ENCODE measurements at places on chromosomes 3 and 15.

DNA sequence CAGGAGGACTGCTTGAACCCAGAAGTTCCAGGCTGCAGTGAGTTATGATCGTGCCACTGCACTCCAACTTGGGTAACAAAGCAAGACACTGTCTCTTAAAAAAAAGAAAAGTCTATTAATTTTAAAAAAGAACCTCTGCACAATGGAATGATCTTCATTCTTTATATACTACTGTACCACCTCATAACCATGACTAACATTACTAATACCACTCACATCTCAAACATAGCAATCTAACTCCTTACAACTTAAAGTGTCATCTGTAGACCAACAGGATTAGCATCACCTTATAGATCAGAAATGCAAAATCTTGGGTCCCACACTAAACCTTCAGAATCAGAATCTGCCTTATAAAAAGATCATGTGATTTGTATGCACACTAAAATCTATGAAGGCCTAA, 48.8 kb upstream of the MAP4 start:
- H3K36me3 ChIP-seq = peaks cover 4% of the 10 kb centered on the region
- peak overlapping the region; percentile 27 for H3K27ac ChIP-seq
- H3K27me3 ChIP-seq = no peaks in the 10 kb centered on the region
- H3K4me3 ChIP-seq = no peak overlapping the region

- H3K4me1 ChIP-seq = no peaks in the 10 kb centered on the region
- DNase-seq = no peak
- H3K27ac ChIP-seq = no peak overlapping the region
- H3K27me3 ChIP-seq = peaks cover 19% of the 10 kb centered on the region
These were observed 263.9 kb upstream of the C2CD4B start for GRCh38 chr15:62428851-62429598.

DNA sequence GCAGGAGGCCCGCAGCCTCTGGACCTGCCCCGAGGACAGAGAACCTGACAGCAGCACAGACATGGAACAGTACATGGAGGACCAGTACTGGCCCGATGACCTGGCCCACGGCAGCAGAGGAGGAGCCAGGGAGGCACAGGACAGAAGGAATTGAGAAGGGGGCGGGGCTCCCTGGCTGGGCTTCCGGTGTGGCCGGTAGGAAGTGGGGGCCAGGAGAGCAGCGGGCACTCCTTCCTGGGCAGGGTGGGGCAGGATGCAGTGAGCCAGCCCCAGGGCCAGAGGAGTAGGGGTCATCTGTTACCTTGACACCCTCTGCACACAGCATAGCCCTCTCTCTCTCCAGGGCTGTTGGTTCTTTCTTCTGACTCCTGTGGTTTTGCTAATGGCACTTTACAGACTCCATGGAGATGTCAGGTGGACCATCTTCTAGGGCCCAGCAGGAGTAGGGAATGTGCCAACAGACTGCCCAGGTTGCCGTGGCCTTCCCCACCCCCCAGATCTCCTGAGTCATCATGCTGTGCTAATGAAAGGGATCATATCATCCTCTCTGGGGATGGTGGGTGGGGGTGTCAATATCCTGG, 8.6 kb upstream of the ISG20 start:
- H3K36me3 ChIP-seq = peaks cover 9% of the 10 kb centered on the region
- no peaks in the 10 kb centered on the region for H3K27me3 ChIP-seq
- H3K4me3 ChIP-seq = peak overlapping the region; percentile 38

GRCh38 chr3:10855871-10856662, 40.0 kb downstream of the SLC6A11 start:
- no peak overlapping the region for H3K27ac ChIP-seq
- no peak overlapping the region for H3K4me3 ChIP-seq
- peaks cover 54% of the 10 kb centered on the region for H3K27me3 ChIP-seq
- H3K4me1 ChIP-seq = no peaks in the 10 kb centered on the region
- no peak for DNase-seq

GRCh38 chr3:47128137-47128536, 35.8 kb downstream of the SETD2 start:
- H3K27ac ChIP-seq = no peak overlapping the region
- no peak overlapping the region for H3K4me3 ChIP-seq
- peaks cover 43% of the 10 kb centered on the region for H3K4me1 ChIP-seq
- no peak for DNase-seq

GRCh38 chr15:101358895-101359294, 63.8 kb upstream of the SNRPA1 start:
- H3K4me1 ChIP-seq = no peaks in the 10 kb centered on the region
- H3K36me3 ChIP-seq = no peaks in the 10 kb centered on the region
- peaks cover 49% of the 10 kb centered on the region for H3K27me3 ChIP-seq
- no peak for DNase-seq
- no peak overlapping the region for H3K4me3 ChIP-seq
- no peak overlapping the region for H3K27ac ChIP-seq

- H3K27me3 ChIP-seq = no peaks in the 10 kb centered on the region
- peaks cover 16% of the 10 kb centered on the region for H3K36me3 ChIP-seq
- peak overlapping the region; percentile 79 for H3K4me3 ChIP-seq
- H3K4me1 ChIP-seq = peaks cover 46% of the 10 kb centered on the region
- H3K27ac ChIP-seq = peak overlapping the region; percentile 97
- DNase-seq = no peak
These were observed 1.3 kb downstream of the FXR1 start for GRCh38 chr3:180913581-180914404.

DNA sequence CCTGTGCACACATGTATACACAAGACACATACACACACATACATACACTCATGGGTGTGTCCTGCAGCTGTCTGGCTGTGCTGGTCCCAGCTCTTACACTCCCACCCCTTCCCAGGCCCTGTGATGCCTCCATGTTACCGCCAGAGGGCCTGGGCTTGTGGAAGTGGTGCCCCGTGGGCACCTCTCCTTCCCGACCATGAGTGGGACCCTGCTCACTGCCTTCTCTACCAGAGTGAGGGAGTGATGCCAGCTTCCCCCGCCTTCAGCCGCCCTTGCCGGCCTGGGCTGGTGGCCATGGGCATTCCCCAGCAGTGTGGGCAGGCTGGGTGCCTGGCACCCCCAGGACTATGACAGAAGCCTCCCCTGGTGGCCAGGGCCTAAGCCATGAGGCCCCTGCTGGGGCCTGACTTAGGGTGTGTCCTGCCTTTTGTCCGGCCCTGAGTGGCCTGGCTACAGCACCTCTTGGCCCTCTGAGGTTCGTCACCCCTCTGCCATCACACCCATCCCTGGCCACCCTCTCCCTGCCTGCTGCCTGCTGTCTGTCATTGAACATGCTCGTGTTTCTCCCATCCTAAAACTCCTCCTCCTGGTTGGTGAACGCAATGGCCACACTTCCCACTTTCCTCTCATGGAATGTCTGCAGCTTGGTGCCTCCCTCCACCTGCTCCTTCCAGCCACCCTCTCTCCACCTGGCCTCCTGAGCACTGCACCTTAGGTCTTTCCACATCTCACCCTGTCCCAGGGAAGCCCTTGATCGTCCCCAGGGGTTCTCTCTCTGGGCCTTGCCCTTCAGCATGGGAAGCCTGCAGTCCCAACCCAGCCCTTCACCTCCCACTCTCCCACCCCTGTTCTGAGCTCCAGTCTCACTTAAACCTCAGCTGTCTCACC, 14.6 kb downstream of the HDAC11 start:
- H3K4me1 ChIP-seq = peaks cover 22% of the 10 kb centered on the region
- H3K27me3 ChIP-seq = no peaks in the 10 kb centered on the region
- no peak for DNase-seq
- no peak overlapping the region for H3K4me3 ChIP-seq

GRCh38 chr15:26537663-26538062, 235.2 kb downstream of the GABRB3 start:
- no peak overlapping the region for H3K4me3 ChIP-seq
- H3K36me3 ChIP-seq = peaks cover 4% of the 10 kb centered on the region
- H3K4me1 ChIP-seq = no peaks in the 10 kb centered on the region

DNA sequence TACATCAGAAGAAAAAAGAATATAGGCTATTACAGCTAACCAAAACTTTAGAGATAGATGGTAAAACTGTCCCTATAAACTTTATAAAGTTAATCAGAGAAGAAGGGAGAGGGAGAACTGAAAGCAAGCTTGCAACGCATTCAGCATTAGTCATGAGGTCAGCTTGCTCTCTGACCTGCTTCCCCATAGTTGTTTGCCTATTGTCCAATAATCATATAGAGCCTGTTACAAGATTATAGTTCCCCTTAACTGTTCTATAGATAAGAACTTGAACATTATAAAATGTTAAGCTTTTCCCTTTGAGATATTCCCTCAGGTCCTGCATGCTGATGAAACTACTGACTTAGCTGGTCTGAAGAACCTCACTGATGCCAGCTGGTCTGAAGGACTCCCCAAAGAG, 74.5 kb downstream of the CPNE4 start:
- no peaks in the 10 kb centered on the region for H3K4me1 ChIP-seq
- DNase-seq = no peak
- H3K27me3 ChIP-seq = no peaks in the 10 kb centered on the region

- H3K4me3 ChIP-seq = no peak overlapping the region
- no peaks in the 10 kb centered on the region for H3K27me3 ChIP-seq
- H3K36me3 ChIP-seq = peaks cover 61% of the 10 kb centered on the region
These were observed 38.2 kb downstream of the MTMR10 start for GRCh38 chr15:30953183-30953582.

DNA sequence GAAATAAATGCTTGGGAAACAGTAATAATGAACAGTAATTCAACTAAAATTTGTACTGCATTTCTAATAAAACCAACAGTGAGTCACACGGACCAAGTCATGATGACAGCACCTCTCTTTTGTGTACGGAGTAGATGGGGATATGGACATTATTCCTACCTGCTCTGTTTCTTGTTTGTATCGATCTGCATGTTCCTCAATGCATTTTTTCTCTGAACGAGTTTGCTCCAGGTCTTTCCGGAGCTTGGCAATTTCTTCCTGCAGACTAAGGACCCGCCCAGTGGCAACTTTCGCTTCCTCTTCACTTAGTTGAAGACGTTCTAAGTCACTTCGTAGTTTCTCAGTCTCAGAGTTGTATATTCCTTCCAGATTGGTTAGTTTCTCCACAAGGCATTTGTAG, 74.4 kb upstream of the MYO5C start:
- no peak overlapping the region for H3K27ac ChIP-seq
- H3K36me3 ChIP-seq = peaks cover 50% of the 10 kb centered on the region
- H3K27me3 ChIP-seq = no peaks in the 10 kb centered on the region
- no peak overlapping the region for H3K4me3 ChIP-seq

GRCh38 chr3:37696661-37697060, 165.0 kb upstream of the CTDSPL start:
- no peak overlapping the region for H3K4me3 ChIP-seq
- no peaks in the 10 kb centered on the region for H3K4me1 ChIP-seq
- H3K36me3 ChIP-seq = no peaks in the 10 kb centered on the region
- no peak overlapping the region for H3K27ac ChIP-seq
- no peak for DNase-seq
- peaks cover 34% of the 10 kb centered on the region for H3K27me3 ChIP-seq

GRCh38 chr15:77312523-77312922, 107.4 kb downstream of the PEAK1 start:
- H3K27me3 ChIP-seq = no peaks in the 10 kb centered on the region
- no peak overlapping the region for H3K4me3 ChIP-seq
- no peak overlapping the region for H3K27ac ChIP-seq
- H3K36me3 ChIP-seq = no peaks in the 10 kb centered on the region

DNA sequence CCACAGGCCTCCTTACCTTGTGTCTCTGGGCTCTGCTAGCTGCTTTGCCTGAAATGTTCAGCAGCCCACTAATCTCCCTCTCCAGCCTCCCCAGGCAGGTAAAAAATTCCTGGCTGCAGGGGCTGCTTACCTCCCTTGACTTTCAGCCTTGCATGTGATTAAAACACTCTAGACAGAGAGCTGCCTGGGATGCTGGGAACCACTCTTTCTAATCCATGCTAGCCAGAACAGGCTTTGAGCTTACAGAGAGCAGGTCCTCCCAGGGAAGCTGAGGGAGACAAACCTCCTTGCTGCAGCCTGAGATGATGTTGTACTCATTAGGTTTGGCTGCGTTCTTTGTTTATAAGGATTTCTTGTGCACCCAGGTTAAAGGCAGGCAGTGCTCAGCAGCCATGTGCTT, 33.7 kb upstream of the LIPC start:
- H3K4me3 ChIP-seq = no peak overlapping the region
- H3K4me1 ChIP-seq = no peaks in the 10 kb centered on the region
- no peak overlapping the region for H3K27ac ChIP-seq

- no peaks in the 10 kb centered on the region for H3K27me3 ChIP-seq
- H3K4me1 ChIP-seq = peaks cover 5% of the 10 kb centered on the region
- no peak overlapping the region for H3K27ac ChIP-seq
- peaks cover 6% of the 10 kb centered on the region for H3K36me3 ChIP-seq
- no peak for DNase-seq
These were observed 184.4 kb downstream of the VGLL4 start for GRCh38 chr3:11459186-11459824.

GRCh38 chr15:91939403-91939831, 85.9 kb downstream of the SLCO3A1 start:
- H3K27ac ChIP-seq = no peak overlapping the region
- no peaks in the 10 kb centered on the region for H3K27me3 ChIP-seq
- no peak overlapping the region for H3K4me3 ChIP-seq
- no peak for DNase-seq
- H3K36me3 ChIP-seq = peaks cover 2% of the 10 kb centered on the region
- peaks cover 66% of the 10 kb centered on the region for H3K4me1 ChIP-seq

- no peak for DNase-seq
- H3K27ac ChIP-seq = no peak overlapping the region
- H3K36me3 ChIP-seq = no peaks in the 10 kb centered on the region
These were observed 7.8 kb upstream of the STAC start for GRCh38 chr3:36372534-36372935.

DNA sequence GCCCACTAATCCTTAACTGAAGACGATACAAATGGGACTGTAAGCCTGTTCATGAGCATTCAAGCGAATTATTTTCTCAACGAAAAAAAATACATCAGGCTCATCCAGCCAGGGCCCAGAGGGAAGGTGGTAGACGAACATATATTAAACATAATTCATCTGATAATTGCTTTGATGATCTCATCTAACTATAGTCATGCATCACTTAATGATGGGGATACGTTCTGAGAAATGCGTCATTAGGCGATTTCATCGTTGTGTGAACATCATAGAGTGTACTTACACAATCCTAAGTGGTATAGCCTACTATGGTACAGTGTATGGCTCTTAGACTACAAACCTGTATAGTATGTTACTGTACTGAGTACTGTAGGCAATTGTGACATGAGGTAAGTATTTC, 10.0 kb upstream of the SPINK8 start:
- H3K4me3 ChIP-seq = no peak overlapping the region
- no peaks in the 10 kb centered on the region for H3K36me3 ChIP-seq
- no peak for DNase-seq
- no peaks in the 10 kb centered on the region for H3K4me1 ChIP-seq
- peaks cover 23% of the 10 kb centered on the region for H3K27me3 ChIP-seq
- no peak overlapping the region for H3K27ac ChIP-seq

DNA sequence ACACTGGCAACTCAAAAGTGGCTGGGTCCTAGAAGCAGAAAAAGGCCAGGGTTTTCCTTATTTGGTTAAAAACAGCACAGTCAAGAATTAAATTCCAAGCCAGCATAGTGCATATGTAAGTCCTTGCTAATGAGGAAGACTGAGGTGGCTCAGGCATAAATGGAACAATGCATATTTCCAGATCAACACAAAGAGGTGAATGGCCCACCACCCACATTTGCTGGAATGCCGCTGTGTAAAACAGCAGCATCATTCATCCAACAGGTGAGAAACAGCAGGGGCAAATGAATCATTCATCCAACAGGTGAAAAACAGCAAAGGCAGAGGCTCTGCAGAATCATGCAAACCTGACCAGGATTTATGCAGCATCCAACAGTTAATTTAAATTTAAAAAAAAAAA, 32.9 kb downstream of the GPR176 start:
- H3K27me3 ChIP-seq = peaks cover 20% of the 10 kb centered on the region
- no peak overlapping the region for H3K27ac ChIP-seq

- H3K4me1 ChIP-seq = no peaks in the 10 kb centered on the region
- H3K27me3 ChIP-seq = no peaks in the 10 kb centered on the region
- no peak for DNase-seq
- H3K4me3 ChIP-seq = no peak overlapping the region
These were observed 912.6 kb downstream of the ROBO1 start for GRCh38 chr3:78855190-78855589.

- DNase-seq = no peak
- no peaks in the 10 kb centered on the region for H3K36me3 ChIP-seq
- no peak overlapping the region for H3K27ac ChIP-seq
- no peak overlapping the region for H3K4me3 ChIP-seq
- H3K27me3 ChIP-seq = peaks cover 10% of the 10 kb centered on the region
These were observed 213.7 kb upstream of the NR2E3 start for GRCh38 chr15:71596672-71597071.
